ENCODE measurements at places on chromosomes 1 and 21. TPM values are rescaled to one million over a fixed set of nuclear protein-coding genes. Genes with fewer than 3 reads are reported as not detected.

Gene PTPN22
- total RNA-seq, result 5.2 TPM

Gene CAPN8
- total RNA-seq, result not detected

Gene TNFAIP8L2
- total RNA-seq, result not detected

Gene CLCA4
- not detected for total RNA-seq

Gene RNU1-1
- total RNA-seq, result under 0.01 TPM

Gene PALMD
- total RNA-seq, result 133 TPM

Gene ADORA3
- not detected for total RNA-seq

Gene HEYL
- total RNA-seq, result not detected

Gene ADPRS
- 42.2 TPM for total RNA-seq

Gene NLRP3
- total RNA-seq, result 2.6 TPM

Gene PEX10
- total RNA-seq, result 33.1 TPM

Gene MEX3A
- total RNA-seq, result 5.8 TPM

Gene RHBDL2
- not detected for total RNA-seq

Gene CCDC185
- total RNA-seq, result not detected

Gene HNRNPR
- total RNA-seq, result 132 TPM

Gene LCE6A
- not detected for total RNA-seq
